ENCODE measurements at places on chromosomes 4 and X. TPM values are rescaled to one million over a fixed set of nuclear protein-coding genes. Genes with fewer than 3 reads are reported as not detected.

The SPATA18 gene
- total RNA-seq, result 26.6 TPM

The BANK1 gene
- 3.1 TPM for total RNA-seq

The RBMXL3 gene
- total RNA-seq, result not detected

The AVPR2 gene
- not detected for total RNA-seq

The CXorf66 gene
- not detected for total RNA-seq

The BLOC1S4 gene
- 9.1 TPM for total RNA-seq

The TEC gene
- 1.8 TPM for total RNA-seq

The CDS1 gene
- under 0.01 TPM for total RNA-seq

The ERAS gene
- not detected for total RNA-seq
